Calu3 (cell line): ENCODE measurements at places on chromosomes 12 and 14. TPM values are rescaled to one million over a fixed set of nuclear protein-coding genes. Genes with fewer than 3 reads are reported as not detected.

GRCh38 chr12:112973818-112974231, 4.5 kb upstream of the OAS2 start:
- no peak overlapping the region for H3K27ac ChIP-seq
- no peaks in the 10 kb centered on the region for H3K27me3 ChIP-seq
- H3K4me1 ChIP-seq: no peaks in the 10 kb centered on the region
- no peak overlapping the region for H3K4me3 ChIP-seq
- H3K36me3 ChIP-seq: peaks cover 13% of the 10 kb centered on the region
- no peak for DNase-seq

DNA sequence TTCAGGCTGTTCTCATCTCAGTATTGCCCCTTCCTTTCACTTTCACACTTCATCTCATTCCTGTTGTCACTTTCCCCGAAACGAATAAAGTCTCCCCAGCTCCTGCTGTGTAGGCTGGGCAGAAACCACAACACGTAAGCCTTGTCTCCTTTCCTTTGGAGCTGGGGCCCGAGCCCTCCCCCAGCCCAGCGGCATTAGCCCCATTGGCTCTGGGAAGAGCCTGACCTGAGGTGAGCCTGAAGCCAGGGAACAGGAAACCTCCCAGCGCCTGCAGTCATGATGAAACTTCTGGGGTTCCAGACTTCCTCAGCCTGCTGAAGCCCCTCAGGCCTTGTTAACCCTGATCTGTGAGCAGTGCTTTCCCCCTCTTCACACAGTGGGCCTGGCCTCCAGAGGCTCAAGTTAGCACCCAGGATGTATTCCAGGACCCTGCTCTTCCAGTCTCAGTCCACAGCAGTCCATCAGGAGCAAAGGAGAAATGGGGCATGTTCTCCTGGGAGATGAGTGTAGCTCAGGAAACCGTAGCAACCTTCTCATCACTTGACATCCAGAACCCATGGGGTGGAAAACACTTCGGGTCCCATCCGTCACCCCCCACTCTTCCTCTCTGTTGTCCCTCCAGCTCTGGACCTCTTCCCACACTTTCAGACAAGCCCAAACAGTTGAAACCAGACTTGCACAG, 21.8 kb downstream of the VASH1 start:
- H3K4me3 ChIP-seq: no peak overlapping the region
- H3K4me1 ChIP-seq: no peaks in the 10 kb centered on the region
- no peak overlapping the region for H3K27ac ChIP-seq
- DNase-seq: no peak
- H3K27me3 ChIP-seq: no peaks in the 10 kb centered on the region
- peaks cover 14% of the 10 kb centered on the region for H3K36me3 ChIP-seq

BIN2 gene
- not detected in 2 replicates for total RNA-seq

DNA sequence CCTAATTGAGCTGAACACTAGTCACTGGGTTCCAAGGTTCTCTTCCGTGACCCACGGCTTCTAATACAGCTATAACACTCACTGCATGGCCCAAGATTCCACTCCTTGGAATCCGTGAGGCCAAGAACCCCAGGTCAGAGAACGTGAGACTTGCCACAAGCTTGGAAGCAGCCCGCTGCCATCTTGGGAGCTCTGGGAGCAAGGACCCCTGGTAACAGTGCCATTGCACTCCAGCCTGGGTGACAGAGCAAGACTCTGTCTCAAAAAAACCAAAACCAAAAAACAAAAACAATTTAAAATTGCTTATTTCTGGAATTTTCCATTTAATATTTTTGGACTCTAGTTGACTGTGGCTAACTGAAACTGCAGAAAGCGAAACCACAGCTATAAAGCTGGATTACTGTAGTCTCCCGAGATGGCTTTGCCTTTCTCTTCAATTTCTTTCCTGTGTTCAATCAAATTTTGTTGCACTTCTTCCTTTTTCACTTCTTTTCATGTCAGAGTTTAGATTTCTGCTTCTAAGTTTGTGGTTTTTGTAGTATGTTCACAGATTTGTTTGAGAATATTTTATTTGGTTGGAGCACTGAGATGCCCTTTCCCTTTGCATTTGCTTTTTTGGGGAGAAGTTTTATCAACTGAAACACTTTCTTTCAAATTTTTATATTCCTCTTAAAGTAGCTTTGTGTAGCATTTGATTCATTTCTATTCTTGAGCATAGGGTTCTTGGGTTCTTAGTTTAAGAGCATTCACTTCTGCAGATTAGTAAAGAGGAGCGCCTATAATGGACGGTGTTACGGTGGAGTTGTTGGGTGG, 44.6 kb downstream of the DDHD1 start:
- H3K36me3 ChIP-seq: peaks cover 4% of the 10 kb centered on the region
- H3K4me3 ChIP-seq: no peak overlapping the region
- no peak overlapping the region for H3K27ac ChIP-seq
- no peak for DNase-seq

- peak; percentile 85 for DNase-seq
- peaks cover 34% of the 10 kb centered on the region for H3K4me1 ChIP-seq
- peak overlapping the region; percentile 42 for H3K27ac ChIP-seq
- H3K4me3 ChIP-seq: peak overlapping the region; percentile 11
- H3K36me3 ChIP-seq: no peaks in the 10 kb centered on the region
These were observed 118.9 kb downstream of the VEZT start for GRCh38 chr12:95336387-95337067.

GRCh38 chr12:122323311-122324019, 57.2 kb upstream of the VPS33A start:
- no peak for DNase-seq
- no peak overlapping the region for H3K4me3 ChIP-seq
- H3K27ac ChIP-seq: no peak overlapping the region
- no peaks in the 10 kb centered on the region for H3K27me3 ChIP-seq
- no peaks in the 10 kb centered on the region for H3K4me1 ChIP-seq

LRFN5 gene
- not detected in 2 replicates for total RNA-seq

- no peak overlapping the region for H3K4me3 ChIP-seq
- DNase-seq: no peak
- no peak overlapping the region for H3K27ac ChIP-seq
- H3K27me3 ChIP-seq: no peaks in the 10 kb centered on the region
These were observed 33.3 kb upstream of the GCH1 start for GRCh38 chr14:54935958-54936357.

DNA sequence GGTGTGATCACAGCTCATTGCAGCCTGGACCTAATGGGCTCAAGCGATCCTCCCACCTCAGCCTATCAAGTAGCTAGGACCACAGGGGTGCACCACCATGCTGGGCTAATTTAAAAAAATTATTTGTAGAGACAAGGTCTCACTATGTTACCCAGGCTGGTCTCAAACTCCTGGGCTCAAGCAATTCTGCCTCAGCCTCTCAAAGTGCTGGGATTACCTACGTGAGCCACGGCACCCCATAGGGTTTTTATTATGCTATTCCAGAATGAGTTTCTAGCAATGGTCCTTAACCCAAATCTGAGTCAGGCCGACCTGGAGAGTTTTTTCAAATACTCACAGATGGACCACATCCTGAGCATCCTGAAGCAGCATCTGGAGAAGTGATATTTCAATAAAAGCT, 159.8 kb downstream of the CPNE8 start:
- DNase-seq: no peak
- no peaks in the 10 kb centered on the region for H3K27me3 ChIP-seq
- H3K4me3 ChIP-seq: no peak overlapping the region
- H3K4me1 ChIP-seq: no peaks in the 10 kb centered on the region

DNAJC22 gene
- total RNA-seq: 9.6 and 15.7 TPM in 2 replicates
